ENCODE measurements at places on chromosomes 7 and 10.

- peak; percentile 67 for DNase-seq
Observed at GRCh38 chr10:30591249-30591670, 38.3 kb downstream of the LYZL2 start.

GRCh38 chr10:583433-583832 lies 106.0 kb downstream of the DIP2C start:
- DNase-seq: no peak

- peak; percentile 88 for DNase-seq
Observed at GRCh38 chr7:45920502-45921380, at the start of gene IGFBP3. TSS of gene IGFBP3 (minus strand) at chr7:45921272. CDS start at chr7:45921140, 132 bp downstream.

DNA sequence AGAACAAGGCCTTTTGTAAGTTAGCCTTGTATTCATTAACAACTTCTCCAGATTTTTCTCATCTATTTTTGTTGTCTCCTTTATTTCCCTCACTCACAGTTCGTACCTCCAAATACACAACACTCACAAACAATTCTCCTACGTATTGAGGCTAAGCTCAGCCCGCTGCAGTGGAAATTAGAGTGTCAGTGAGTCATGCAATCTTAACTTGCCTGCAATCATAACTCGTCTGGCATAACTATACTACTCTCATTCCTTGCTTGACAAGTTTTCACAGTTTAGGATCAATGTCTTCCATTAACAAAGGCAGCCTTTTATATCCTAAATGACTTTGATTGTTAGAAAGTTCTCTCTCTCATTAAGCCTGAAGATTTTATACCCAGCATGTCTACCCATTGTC lies 23.8 kb downstream of the TMEM196 start:
- DNase-seq: peak; percentile 9

Data from AG20443 (cell line).